ENCODE measurements at places on chromosomes 6 and 20.

DNA sequence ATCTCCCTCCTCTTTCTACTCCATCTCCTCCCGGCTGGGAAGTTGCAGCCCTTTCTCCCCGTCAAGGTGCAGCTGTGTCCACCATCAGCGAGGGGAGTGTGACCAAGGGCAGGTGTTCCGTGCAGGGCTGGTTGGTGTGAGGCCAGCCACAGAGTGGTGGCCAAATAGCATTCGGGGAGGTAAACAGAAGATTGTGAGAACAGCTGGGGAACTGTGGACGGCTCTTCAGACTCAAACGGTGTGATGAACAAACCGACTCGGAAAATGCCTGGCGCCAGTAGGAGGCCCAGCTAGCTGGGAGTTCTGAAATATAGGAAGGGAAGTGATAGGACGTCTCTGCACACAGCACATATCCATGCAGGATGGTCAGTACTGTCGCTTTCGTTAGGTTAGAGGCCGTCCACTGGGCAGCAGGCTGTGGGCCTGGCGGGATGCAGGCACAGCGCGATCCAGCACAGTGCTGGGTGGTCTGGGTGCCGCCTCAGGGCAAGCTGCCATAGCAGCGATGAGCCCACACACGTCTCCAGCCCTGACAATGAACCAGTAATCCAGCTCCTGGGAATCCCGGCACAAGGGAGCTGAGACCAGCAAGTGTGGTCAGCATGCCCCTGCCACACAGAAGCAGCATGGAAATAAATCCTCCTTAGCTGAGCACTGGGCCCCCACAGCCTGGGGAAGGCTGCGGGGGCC is 258.1 kb downstream of the TAF4 start:
- H3K27me3 ChIP-seq: peaks cover 38% of the 10 kb centered on the region
- no peaks in the 10 kb centered on the region for H3K4me1 ChIP-seq
- no peak for DNase-seq
- H3K4me3 ChIP-seq: no peak overlapping the region
- no peaks in the 10 kb centered on the region for H3K36me3 ChIP-seq
- H3K27ac ChIP-seq: no peak overlapping the region

GRCh38 chr6:38603966-38604365 is 35.8 kb downstream of the BTBD9 start:
- no peak for DNase-seq
- H3K4me1 ChIP-seq: no peaks in the 10 kb centered on the region
- no peak overlapping the region for H3K4me3 ChIP-seq
- no peak overlapping the region for H3K27ac ChIP-seq
- H3K36me3 ChIP-seq: no peaks in the 10 kb centered on the region

- H3K27me3 ChIP-seq: no peaks in the 10 kb centered on the region
- no peak for DNase-seq
- H3K4me3 ChIP-seq: no peak overlapping the region
- no peak overlapping the region for H3K27ac ChIP-seq
These were observed 559.5 kb downstream of the UTRN start for GRCh38 chr6:144844596-144844995.

DNA sequence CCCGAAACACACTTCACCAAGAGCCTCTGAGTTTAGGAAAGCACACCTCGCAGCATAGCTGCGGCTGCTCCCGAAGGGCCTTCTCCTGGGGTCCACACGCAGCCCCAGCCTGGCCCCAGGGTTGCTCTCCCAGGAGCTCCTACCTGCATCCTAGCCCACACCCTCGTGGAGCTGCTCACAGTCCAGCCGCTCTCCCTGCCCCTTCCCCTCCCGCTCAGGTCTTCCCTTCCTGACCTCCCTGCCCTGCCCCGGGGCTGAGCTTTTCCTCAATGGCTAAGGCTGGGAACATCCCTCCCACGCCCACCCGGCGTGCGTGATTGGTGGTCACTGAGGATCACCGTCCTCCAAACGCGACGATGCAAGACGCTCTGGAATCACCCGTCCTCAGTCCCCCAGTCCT is 205.8 kb downstream of the FNDC1 start:
- H3K27me3 ChIP-seq: no peaks in the 10 kb centered on the region
- H3K36me3 ChIP-seq: no peaks in the 10 kb centered on the region
- no peak for DNase-seq
- no peak overlapping the region for H3K4me3 ChIP-seq

GRCh38 chr20:58986286-58986967 is 5.4 kb downstream of the NELFCD start:
- no peak for DNase-seq
- H3K27me3 ChIP-seq: no peaks in the 10 kb centered on the region
- H3K4me1 ChIP-seq: peaks cover 6% of the 10 kb centered on the region
- H3K36me3 ChIP-seq: peaks cover 35% of the 10 kb centered on the region

DNA sequence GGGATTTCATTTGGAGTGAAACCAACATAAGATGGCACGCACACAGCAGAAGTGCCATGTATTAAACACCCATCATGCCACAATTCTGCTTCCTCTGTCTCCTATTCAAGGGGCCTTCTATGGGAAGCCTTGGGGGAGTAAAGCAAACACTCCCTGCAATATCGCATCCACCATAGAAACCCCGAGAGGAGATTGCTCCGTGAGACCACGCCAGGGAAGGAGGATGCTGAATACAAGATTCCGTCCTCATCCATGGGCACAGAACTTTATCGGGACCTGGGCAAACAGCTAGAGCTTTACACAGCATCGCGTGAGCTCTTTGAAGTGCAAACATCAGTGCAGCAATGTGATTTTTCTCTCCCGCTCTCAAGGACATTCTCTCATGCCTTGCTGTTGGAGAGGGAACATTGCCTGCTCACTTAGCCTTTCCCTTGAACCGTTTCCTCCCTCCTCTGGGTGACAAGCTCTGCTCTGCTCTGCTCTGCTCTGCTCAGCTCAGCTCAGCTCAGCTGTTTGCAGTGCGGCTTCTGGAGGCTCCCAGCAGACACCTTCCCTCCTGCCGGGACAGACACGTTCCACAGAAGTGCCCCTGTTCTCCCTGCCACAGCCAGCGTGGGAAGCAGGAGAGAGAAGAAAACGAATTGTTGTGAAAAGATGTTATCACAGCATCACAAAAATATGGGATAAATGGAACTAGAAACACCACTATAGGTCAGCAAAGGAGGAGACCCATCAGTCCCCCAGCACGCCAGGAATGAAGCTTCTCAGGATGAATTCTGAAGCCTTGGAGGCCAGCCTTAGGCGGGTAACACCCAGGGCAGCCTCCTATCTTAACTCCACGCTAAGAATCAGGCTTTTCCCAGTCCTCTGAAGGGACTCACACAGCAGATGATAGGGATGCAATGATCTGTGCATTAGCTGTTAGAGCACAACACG is 48.2 kb downstream of the RNASET2 start:
- DNase-seq: no peak
- no peaks in the 10 kb centered on the region for H3K36me3 ChIP-seq
- H3K27me3 ChIP-seq: no peaks in the 10 kb centered on the region
- H3K4me3 ChIP-seq: no peak overlapping the region
- no peak overlapping the region for H3K27ac ChIP-seq
- no peaks in the 10 kb centered on the region for H3K4me1 ChIP-seq

DNA sequence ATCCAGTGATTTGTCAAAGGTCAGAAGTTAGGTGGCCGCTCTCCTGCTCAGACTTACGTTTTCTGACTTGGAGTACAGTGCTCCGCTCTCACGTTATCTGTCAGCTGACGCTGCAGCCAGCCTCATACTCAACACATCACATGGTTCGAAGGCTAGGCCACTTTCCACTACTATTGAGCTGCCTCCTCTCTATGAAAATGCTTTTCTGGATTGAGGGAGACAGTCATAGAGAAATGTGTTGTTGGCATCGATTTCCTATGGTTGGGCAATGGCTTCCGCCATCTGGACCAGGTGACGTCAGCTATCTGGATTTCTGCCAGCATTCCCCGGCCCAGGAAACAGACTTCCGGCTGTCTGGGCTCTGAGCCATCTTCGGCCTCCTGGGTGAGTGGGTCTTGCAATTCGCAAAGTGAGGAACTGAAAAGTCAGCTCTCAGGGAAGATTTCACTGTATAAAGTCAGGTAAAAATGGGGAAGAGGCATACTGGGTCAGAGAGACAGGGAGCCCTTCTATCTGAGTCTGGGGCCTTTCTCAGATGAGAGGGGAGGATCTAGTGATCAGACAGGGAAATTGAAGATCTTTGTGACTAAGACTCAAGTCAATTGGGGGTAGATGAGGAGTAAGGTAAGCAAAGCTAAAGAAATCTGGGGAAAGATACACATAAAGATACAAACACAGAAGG is 37.5 kb upstream of the IER3 start:
- H3K36me3 ChIP-seq: no peaks in the 10 kb centered on the region
- no peak for DNase-seq
- H3K4me1 ChIP-seq: peaks cover 43% of the 10 kb centered on the region
- H3K27ac ChIP-seq: peak overlapping the region; percentile 99
- no peaks in the 10 kb centered on the region for H3K27me3 ChIP-seq

DNA sequence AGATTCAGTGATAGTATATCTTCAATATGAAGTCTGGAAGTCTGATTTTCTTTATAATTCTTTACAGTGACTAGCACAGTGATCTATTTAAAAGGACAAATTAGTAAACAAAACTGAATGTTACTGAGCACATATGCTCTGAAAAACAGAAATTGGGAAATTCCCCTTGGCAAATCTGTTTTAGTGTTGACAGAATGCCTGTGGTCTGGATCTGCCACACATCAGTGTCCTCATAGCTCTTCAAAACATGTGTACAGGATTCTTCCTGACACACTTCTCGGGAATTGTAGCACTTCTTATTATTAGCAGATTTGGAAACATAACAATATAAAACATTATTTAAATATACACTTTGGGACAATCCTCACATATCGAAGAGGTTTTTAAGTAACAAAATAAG is 354.3 kb downstream of the COL12A1 start:
- DNase-seq: peak; percentile 65
- H3K36me3 ChIP-seq: no peaks in the 10 kb centered on the region
- H3K4me3 ChIP-seq: no peak overlapping the region
- H3K27ac ChIP-seq: no peak overlapping the region
- no peaks in the 10 kb centered on the region for H3K27me3 ChIP-seq
- H3K4me1 ChIP-seq: peaks cover 22% of the 10 kb centered on the region

DNA sequence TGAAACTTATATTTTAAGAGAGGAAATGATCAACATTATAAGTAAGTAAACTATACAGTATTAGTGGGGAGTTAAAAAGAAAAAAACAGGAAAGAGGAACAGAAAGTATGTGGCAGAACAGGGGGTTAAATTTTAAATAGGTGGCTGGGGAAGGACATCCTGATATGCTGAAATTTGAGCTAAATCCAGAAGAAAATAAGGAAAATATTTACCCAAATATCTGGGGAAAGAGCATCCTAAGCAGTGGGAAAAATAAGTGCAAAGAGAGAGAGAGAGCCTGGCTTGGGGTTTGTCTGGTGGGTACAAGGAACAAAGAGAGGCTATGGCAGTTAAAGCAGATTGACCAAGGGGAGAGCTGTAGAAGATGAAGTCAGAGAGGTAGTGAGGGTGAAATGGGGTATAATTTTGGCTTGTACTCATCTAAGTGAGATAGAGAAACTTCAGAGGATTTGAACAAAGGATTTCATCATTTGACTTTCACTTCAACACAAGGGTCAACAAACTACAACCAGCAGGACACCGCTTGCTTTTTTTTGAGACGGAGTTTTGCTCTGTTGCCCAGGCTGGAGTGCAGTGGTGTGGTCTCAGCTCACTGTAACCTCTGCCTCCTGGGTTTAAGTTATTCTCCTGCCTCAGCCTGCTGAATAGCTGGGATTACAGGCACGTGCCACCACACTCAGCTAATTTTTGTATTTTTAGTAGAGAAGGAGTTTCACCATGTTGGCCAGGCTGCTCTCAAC is 328.4 kb upstream of the CNR1 start:
- H3K36me3 ChIP-seq: no peaks in the 10 kb centered on the region
- no peak overlapping the region for H3K4me3 ChIP-seq
- no peak for DNase-seq
- H3K27me3 ChIP-seq: no peaks in the 10 kb centered on the region
- H3K27ac ChIP-seq: no peak overlapping the region
- no peaks in the 10 kb centered on the region for H3K4me1 ChIP-seq

DNA sequence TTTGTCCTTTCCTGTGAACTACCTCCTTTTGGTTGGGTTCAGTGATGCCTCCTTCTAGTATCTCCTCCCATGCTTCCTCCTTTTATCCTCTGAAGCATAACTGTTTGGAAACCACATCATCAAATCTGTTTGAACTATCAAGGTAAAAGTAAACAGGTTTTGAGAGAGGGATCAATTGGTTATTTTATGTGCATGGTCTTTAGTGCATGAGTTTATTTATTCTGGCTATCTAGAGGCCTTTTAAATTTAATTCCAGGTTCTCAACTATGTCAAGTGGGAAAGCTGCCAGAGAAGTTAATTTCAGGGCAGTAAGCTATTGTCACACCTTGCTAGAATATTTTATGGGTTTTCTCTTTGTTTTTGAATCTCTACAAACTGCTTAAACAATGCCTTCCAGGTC is 54.1 kb downstream of the WASF1 start:
- no peak for DNase-seq
- H3K27ac ChIP-seq: no peak overlapping the region
- H3K4me1 ChIP-seq: 0 out of 2 replicates have a peak, but pooled peaks cover 5% of the 10 kb centered on the region
- no peak overlapping the region for H3K4me3 ChIP-seq
- H3K27me3 ChIP-seq: no peaks in the 10 kb centered on the region

GRCh38 chr6:12265296-12265695 is 24.9 kb upstream of the EDN1 start:
- no peak overlapping the region for H3K4me3 ChIP-seq
- H3K27me3 ChIP-seq: no peaks in the 10 kb centered on the region
- no peaks in the 10 kb centered on the region for H3K36me3 ChIP-seq
- DNase-seq: no peak

GRCh38 chr6:167093922-167094432 is 28.9 kb upstream of the CCR6 start:
- no peaks in the 10 kb centered on the region for H3K27me3 ChIP-seq
- DNase-seq: peak; percentile 5
- H3K27ac ChIP-seq: no peak overlapping the region

GRCh38 chr6:44029444-44030185 is 97.6 kb downstream of the MRPL14 start:
- no peaks in the 10 kb centered on the region for H3K36me3 ChIP-seq
- H3K4me1 ChIP-seq: peaks cover 17% of the 10 kb centered on the region
- H3K4me3 ChIP-seq: no peak overlapping the region
- H3K27me3 ChIP-seq: no peaks in the 10 kb centered on the region
- peak; percentile 89 for DNase-seq
- peak overlapping the region; percentile 49 for H3K27ac ChIP-seq

DNA sequence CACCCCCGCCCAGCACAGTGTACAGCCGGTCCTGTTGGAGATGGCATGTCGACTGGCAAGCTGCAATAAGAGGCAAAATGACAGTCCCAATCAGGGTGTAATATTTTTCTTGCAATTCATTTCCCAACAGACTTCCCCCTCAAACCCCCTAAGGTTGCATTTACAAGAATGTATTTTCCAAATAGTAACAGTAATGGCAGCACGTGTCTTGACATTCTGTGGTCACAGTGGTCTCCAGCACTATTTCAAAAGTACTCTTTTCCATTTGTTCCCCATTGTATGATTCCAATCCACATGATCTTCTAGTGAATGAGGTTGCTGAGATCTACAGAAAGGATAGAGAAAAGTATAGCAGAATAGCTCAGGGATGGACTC is 97.8 kb upstream of the CARMIL1 start:
- H3K4me3 ChIP-seq: no peak overlapping the region
- no peaks in the 10 kb centered on the region for H3K36me3 ChIP-seq
- H3K4me1 ChIP-seq: peaks cover 30% of the 10 kb centered on the region
- no peak for DNase-seq
- no peak overlapping the region for H3K27ac ChIP-seq
- H3K27me3 ChIP-seq: no peaks in the 10 kb centered on the region
